Stimulated activated CD4-positive, alpha-beta T cell treated with anti-CD3 and anti-CD28 coated beads, Interleukin-1b, Interleukin-23, amount 100 ng/mL, for 4 hours (primary cell): ENCODE measurements at places on chromosomes 2 and 18.

DNA sequence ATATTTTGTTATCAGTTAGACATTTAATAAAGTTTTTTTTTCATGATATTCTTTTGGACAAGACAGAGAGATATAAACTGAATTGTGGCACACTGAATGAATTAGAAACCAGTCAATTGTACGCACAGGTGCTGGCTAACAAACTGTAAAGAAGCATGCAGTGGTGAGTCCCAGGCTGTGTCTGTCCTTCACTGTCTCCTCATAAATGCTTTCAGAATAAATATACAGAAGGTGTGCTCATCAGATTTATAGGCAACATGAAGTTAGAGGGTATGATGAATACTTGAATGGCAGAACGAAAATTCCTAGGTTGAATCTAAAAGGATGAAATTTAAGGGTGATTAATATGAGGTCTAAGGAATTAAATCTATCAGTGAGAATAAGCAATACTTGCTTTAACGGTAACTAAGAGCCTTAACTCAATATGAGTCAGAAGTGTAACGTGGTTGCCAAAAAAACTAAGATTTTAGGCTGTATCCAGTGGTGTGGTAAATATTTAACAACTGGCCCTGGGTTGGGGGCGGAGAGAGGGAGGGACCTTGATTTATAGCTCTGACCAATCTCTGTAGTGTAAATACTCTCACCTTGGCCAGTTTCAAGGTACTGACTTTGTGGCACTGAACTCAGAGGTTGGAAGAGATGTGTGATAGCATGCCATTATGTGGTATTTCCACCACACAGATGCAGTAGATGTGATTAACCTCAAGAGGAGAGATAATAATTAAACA, 41.9 kb upstream of the AAK1 start:
- no peak for DNase-seq

DNA sequence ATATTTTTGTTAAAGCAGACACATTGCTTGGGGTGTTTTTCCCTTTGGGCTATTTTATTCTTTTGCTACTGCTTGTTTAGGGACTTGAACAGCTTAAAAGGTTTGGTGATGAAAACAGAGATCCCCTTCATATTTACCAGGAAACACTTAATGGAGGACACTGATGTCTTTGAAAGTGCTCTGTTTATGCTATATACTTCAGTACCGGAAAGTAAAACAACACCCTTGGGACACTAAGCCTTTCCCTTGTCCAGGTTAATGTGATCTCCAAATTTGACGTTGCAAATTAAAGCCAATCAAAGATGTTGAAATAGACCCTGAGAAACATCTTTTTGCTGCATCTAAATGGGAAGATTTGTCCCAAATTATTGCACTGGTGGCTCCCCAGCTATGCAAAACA, 564.6 kb upstream of the PKDCC start:
- DNase-seq = no peak

- no peak for DNase-seq
These were observed 51.4 kb downstream of the TRIB2 start for GRCh38 chr2:12767996-12768624.

- no peak for DNase-seq
These were observed 54.9 kb upstream of the SLC5A7 start for GRCh38 chr2:107931412-107931811.

- no peak for DNase-seq
These were observed 225.9 kb upstream of the NCKAP5 start for GRCh38 chr2:133794114-133794513.

- DNase-seq = no peak
These were observed 1223.1 kb upstream of the ZEB2 start for GRCh38 chr2:145743011-145743410.

- DNase-seq = no peak
These were observed 206.8 kb upstream of the FOSL2 start for GRCh38 chr2:28185891-28186290.

GRCh38 chr2:138600732-138601457, 99.3 kb downstream of the SPOPL start:
- no peak for DNase-seq

DNA sequence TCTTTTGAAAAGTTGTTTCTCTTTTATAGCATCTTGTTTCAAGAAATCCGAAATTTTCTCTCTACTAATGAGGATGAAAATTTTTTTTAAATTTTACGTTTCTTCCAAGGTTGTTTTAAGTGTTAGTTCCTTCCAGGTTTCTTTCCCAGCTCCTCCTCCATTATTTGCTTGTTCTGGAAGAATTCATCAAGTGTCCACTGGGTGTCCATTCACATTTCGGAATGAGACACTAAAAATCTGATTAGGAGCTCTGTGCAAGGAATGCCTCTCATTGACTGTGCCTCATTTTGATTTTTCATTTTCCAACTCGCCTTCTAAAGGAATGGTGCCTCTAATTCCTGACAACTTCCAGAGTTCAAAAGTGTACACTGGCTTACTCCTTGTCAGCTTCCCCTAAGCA, 6.1 kb downstream of the SP100 start:
- no peak for DNase-seq

DNA sequence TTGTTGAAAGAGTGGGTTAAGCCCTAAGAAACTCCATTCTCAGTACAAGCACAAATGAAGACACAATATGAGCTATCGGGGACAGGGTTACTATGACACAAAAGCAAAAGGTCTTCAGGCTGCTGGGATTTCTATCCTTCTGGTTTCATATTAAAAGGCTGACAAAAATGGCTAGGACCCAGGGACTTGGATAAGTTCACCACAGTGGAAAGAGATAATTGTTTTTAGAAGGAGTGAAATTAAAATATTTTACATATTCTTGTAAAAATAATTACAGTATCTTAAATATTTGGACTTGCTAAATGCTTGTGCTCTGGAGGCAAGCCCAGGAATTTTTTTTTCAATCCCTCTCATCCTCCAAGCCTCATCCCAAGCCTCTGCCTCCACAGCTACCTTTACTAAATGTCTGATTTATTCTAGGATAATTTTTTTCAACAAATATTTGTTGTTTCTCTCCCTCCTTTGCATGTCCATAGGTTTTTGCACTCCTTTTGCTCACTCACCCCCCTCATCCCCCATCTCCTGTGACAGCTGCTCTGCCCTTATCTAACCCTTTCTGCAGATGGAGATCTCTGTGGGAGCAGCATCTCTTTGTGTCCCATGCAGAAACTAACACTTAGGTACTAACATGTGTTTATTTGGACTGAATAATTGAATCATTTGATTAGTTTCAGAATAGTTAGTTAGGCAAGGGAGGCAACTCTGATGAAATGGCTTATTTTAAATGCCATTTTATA, 47.8 kb upstream of the NABP1 start:
- DNase-seq = no peak

- DNase-seq = no peak
These were observed 126.2 kb downstream of the FSHR start for GRCh38 chr2:49028101-49028500.

- no peak for DNase-seq
These were observed 154.1 kb downstream of the VAPA start for GRCh38 chr18:10067670-10068659.

GRCh38 chr18:635171-635570, 22.3 kb upstream of the TYMS start:
- DNase-seq = no peak

DNA sequence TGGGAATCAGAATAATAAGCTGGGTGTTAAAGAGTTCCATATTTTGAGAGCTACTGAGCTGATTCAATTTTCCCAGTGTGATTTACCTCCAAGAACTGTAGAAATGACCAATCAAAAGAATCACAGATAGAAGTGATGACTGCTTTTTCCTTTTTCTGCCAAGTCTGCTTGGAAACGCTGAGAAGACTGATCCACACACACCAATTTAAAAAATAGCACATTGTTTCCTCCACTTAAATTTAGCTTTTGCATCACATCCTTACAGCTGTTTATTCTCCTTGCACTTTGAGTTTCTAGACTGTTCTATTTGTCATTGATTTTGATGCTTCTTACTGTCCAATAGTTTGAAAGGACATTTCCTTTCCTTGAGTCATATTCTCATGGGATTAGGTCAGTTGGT, 590.3 kb upstream of the CHAC2 start:
- no peak for DNase-seq

- DNase-seq = no peak
These were observed 17.2 kb upstream of the GPC1 start for GRCh38 chr2:240418311-240418710.

DNA sequence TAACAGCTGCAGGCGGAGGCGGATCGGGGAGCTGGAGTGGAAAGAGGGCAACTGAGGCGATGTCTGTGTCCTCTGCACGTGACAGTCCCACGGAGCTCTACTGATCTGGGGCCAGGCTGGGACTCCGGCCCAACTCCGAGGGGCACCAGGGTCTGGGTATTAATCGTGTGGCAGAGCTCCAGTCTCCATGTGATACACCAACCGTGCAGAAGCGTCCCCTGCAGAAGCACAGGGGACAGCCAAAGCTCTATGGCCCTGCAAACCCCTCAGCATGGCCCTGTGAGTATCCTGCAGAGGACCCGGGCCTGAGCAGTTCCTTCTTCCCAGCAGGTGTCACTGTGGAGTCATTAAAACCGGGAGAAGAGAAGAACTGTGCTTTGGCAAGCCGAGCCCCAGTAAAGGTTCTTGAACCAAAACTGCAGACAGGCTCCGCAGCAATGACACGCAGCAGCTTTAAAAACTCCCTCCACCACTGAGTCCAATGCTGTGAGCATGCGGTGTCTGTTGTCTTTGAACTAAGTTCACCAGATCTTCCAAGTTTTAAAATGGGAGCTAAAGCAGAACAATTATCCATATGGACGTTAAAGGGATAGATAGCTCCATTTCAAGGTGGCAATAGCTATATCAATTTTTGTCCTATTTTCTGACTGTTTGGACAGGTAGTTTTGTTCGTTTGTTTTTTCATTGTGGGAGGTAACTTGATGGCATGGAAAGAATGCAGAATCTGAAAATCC, 79.4 kb downstream of the TMEM182 start:
- peak; percentile 1 for DNase-seq

- DNase-seq = no peak
These were observed 34.2 kb downstream of the NPAS2 start for GRCh38 chr2:100853909-100854810.

DNA sequence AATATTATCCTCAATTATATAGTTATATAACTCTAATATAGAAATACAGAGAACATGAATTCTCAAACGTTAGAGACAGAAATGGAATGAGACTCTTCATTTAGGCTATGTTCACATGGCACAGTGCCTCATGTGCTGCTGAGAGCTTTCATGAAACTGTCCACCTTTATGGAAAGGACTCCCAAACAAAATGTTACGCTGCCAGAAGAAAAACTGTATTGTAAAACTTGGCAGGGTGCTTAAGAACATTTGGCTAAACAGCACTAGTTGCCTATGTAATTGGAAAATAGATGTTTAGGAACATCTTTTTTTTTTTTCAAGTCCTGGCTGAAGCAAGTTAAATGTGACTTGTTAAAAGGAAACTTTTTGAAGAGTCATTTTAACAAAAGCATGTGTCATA, 396.0 kb downstream of the ERBB4 start:
- no peak for DNase-seq

- no peak for DNase-seq
These were observed 108.8 kb upstream of the PIEZO2 start for GRCh38 chr18:11258039-11258610.

GRCh38 chr2:65046633-65047407, 9.4 kb upstream of the CEP68 start:
- DNase-seq = no peak

- DNase-seq = no peak
These were observed 99.9 kb upstream of the NOSTRIN start for GRCh38 chr2:168702579-168702978.

DNA sequence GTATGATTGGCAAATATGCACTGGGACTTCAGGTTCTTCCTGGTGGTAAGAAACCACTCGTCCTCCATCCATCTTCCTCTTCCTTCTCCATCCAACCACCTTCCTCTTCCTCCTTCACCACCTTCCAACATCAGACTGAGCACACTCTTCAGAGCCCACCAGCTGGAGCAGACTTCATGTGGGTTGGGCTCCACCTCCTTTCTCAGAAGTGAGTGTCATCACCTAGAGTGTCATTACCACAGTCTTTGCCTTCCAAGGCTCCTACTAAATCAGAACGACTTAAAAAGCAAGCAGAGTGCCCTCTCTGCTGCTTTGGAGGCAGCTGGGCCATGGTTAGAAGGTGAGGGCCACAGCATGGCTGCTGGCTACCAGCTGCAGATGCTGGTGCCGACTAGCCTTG, 171.6 kb downstream of the SH3RF3 start:
- no peak for DNase-seq

DNA sequence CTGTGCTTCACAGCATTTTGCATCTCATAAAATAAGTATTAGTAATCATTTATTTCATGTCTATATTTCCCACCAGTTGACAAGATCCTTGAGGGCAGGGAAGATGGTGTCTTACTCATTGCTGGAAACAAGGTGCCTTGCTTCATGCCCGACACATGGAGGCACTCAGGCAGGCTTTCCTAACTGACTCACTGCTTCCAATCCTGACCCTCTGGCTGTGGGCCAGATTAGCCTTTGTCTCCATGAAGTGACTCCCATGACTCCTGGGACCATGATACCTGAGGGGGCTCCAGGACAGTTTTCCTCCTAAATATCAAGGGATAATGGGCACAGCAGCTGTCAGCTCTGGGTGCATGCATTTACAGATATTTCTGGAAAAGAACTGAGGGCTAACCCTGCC, 275.1 kb downstream of the AGPS start:
- no peak for DNase-seq

DNA sequence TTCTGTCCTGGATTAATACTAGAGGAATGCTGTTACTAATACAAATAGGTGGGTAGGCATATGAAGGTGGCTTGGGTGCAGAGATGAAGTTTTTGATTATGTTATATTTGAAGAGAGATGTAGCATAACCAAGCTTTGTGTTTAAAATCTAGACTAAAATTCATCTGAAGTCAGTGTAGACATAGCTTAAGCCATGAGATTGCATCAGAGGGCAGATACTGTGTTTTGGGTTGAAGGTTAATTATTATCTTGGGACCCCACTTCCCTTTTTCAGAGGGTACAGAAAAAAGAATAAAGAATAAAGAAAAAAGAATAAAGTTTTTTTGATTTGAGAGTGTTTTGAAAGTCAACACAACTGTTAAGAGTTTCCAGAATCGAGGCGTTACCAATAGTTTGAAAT, 13.0 kb downstream of the PPM1B start:
- DNase-seq = no peak

DNA sequence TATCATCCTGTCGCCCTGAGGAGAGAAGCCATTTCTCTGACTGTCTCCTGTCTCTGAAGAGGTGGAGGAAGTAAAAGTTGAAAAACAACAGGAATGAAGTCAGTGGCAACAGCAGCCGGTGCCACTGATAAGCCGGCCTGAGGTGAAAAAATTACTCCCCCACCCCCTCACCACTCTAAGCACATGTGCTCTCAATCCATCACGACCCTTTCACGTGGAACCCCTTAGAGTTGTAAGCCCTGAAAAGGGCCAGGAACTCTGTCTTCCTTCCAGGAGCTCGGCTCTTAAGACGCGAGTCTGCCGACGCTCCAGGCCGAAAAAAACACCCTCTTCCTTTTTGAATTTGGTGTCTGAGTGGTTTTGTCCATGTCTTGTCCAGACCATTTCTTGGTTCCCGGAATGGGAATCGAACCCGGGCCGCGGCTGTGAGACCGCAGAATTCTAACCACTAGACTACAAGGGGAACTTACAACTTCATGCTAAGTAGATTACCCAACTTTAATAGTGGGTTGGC, 40.7 kb upstream of the TRIM43 start:
- no peak for DNase-seq

GRCh38 chr2:216315802-216316603, 56.3 kb downstream of the MARCHF4 start:
- DNase-seq = no peak
